ENCODE measurements at places on chromosomes 1 and 21. TPM values are rescaled to one million over a fixed set of nuclear protein-coding genes. Genes with fewer than 3 reads are reported as not detected.

The KLHDC9 gene
- 5.6 TPM for total RNA-seq

The PROK1 gene
- total RNA-seq = not detected

The MPC2 gene
- total RNA-seq = 68.4 TPM

DNA sequence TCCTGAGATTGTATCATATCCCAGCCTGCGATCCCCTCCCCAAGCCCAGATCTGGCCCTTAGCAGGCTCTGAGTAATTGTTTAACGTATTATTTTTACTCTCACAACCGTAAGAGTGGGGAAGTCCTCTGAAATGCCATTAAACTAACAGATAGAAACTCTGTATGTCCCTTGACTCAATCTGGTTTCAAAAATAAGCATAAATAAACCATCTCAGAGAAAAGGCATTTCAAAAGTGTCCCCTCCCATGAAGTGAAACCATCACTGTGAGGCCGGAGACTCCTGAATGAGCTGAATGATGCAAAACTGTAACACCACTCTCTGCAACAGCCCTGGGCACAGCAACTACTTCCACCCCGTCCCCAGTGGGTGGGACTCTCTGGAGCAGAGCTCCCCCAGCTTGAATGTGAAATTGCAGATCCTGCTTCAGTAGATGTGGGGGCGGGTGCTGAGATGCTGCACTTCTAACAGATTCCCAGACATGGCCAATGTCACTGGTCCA is 104.1 kb downstream of the SYF2 start:
- DNase-seq = no peak
- H3K36me3 ChIP-seq = no peaks in the 10 kb centered on the region
- H3K27ac ChIP-seq = no peak overlapping the region
- H3K27me3 ChIP-seq = peaks cover 15% of the 10 kb centered on the region

GRCh38 chr21:45074818-45075595 is 627 bp downstream of the ADARB1 start:
- H3K27ac ChIP-seq = no peak overlapping the region
- peak; percentile 33 for DNase-seq
- peak overlapping the region; percentile 51 for H3K4me3 ChIP-seq
- no peaks in the 10 kb centered on the region for H3K27me3 ChIP-seq
- no peaks in the 10 kb centered on the region for H3K36me3 ChIP-seq

DNA sequence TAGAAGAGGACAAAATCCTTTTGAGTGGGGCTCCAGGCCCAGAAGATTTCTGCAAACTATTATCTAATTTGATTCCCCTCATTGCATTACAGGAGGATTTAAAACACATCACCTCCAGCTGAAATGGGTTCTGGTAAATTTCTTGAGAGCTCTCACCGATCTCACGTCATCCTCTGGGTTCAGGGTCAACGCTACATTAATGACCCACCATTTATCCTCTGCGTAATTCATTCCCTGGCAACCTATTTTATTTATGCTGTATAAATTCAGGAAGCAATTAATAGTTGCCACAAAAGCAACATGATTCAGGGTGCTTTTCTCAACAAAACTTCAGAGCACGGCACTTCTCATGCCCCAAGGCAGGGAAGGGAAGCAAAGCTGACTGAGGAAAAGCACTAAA is 38.9 kb downstream of the LMX1A start:
- H3K4me3 ChIP-seq = no peak overlapping the region
- no peak overlapping the region for H3K27ac ChIP-seq
- H3K4me1 ChIP-seq = no peaks in the 10 kb centered on the region
- DNase-seq = no peak
- H3K27me3 ChIP-seq = peaks cover 21% of the 10 kb centered on the region

- H3K4me3 ChIP-seq = no peak overlapping the region
- H3K27me3 ChIP-seq = no peaks in the 10 kb centered on the region
- no peak overlapping the region for H3K27ac ChIP-seq
- H3K36me3 ChIP-seq = no peaks in the 10 kb centered on the region
- H3K4me1 ChIP-seq = no peaks in the 10 kb centered on the region
Observed at GRCh38 chr21:29639366-29640079, 300.3 kb downstream of the GRIK1 start.

DNA sequence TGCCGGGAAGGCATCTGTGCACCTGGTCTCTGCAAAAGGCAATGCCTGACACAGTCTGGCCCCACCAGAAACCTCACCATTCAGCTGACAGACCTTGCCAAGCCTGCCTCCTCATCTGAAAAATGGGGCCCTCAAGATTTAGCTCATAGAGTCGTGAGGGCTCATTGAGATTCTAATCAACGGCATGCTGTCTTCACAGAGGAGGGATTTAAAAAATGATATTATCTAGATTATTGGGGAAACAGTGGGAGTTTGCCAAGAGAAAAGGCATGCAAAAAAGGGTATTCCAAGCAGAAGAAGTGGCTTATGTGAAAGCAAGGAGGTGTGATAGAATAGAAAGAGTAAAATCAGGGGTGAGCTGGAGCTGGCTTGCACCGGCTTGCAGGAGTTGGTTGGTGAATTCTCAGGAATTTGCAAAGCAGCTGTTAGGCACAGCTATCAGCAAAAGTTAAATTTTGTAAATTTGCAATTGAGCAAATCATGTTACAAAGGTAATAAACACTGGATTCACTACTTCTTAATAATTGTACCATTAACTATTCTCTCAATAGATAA is 91.7 kb upstream of the WNT4 start:
- H3K4me1 ChIP-seq = peaks cover 27% of the 10 kb centered on the region
- H3K27me3 ChIP-seq = no peaks in the 10 kb centered on the region
- no peaks in the 10 kb centered on the region for H3K36me3 ChIP-seq
- H3K27ac ChIP-seq = no peak overlapping the region
- H3K4me3 ChIP-seq = no peak overlapping the region
- DNase-seq = no peak

GRCh38 chr21:36773995-36774394 is 75.1 kb downstream of the SIM2 start:
- no peak for DNase-seq
- H3K4me1 ChIP-seq = no peaks in the 10 kb centered on the region
- no peaks in the 10 kb centered on the region for H3K36me3 ChIP-seq
- H3K27me3 ChIP-seq = no peaks in the 10 kb centered on the region

GRCh38 chr21:42563261-42563660 is 49.6 kb downstream of the SLC37A1 start:
- no peak overlapping the region for H3K4me3 ChIP-seq
- H3K27me3 ChIP-seq = no peaks in the 10 kb centered on the region
- no peak for DNase-seq
- H3K36me3 ChIP-seq = no peaks in the 10 kb centered on the region
- no peaks in the 10 kb centered on the region for H3K4me1 ChIP-seq
- H3K27ac ChIP-seq = no peak overlapping the region

GRCh38 chr1:54763816-54764132 is 549 bp downstream of the PARS2 start:
- no peaks in the 10 kb centered on the region for H3K36me3 ChIP-seq
- H3K4me3 ChIP-seq = peak overlapping the region; percentile 82
- H3K27ac ChIP-seq = peak overlapping the region; percentile 67
- no peak for DNase-seq

Data from PC-9 (cell line).